A172 (cell line): ENCODE measurements at places on chromosomes 3 and 15. TPM values are rescaled to one million over a fixed set of nuclear protein-coding genes. Genes with fewer than 3 reads are reported as not detected.

Gene CLDN16
- total RNA-seq: 0.02 TPM in 1 of 2 replicates, not detected in the other

Gene CILP
- total RNA-seq: not detected in 2 replicates

Gene PLOD2
- 93.9 and 104 TPM in 2 replicates for total RNA-seq

Gene EFCAB12
- 0.05 and 0.10 TPM in 2 replicates for total RNA-seq

Gene PTX3
- total RNA-seq: 151 and 207 TPM in 2 replicates
